ENCODE measurements at places on chromosomes 5 and 9.

DNA sequence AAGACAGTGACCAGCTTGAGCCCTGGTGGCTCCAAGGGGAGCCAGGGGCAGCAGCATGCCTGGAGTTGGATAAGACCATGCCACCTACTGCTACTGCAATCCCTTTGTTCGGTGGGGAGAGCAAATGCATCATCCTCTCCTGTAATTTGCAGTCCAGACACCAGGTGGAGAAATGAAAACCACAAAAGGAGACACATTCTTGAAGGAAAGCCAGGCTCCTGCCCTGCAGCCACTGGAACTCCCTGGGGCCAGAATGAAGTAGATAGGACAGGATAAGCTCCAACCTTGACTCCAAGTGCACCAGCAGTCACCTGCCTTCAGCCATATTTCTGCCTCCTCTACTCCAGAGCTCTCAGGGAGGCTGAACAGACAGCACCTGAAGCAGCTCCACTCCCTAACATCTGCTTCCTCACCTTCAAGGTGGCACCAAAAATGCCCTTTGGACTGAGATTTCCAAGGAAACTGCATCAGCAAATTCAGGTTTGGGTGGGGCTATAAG is 65.1 kb upstream of the IQGAP2 start:
- DNase-seq, result no peak

- DNase-seq, result no peak
Observed at GRCh38 chr5:157444224-157444623, 15.8 kb upstream of the NIPAL4 start.

DNA sequence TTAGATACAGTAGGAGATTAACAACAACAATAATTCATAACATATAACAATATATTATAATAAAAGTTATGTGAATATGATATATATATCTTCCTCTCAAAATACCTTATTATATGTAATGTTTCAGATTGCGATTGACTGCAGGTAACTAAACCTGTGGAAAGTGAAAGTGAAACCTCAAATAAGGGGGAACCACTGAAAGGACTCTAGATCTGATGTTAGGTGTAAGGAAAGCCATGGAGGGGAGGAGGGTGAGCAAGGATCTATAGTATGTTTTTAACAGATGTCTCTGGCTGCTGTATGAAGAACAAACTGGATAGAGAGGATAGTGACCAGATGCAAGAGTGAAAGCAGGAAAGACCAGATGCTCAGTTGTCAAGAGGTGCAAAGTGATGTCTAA is 5.8 kb upstream of the FSTL4 start:
- no peak for DNase-seq

DNA sequence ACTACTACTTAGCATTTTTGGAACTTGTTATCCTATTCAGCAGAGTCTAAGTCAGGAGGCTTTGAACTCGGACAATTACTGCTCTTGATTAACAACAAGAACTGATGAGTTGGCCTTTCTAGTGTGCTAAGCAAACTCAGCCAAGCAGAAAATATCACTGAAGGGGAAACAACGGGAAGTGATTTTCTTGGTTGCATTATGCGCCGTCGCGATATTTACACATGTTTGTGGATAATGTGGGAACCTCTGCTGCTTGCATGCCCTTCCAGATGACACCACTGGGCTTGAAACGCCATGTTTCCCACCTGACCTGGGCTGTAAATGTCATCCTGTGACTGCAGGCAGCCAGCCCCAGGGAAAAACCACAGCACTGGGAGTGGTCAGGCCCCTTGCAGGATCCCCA is 205.5 kb downstream of the PAX5 start:
- no peak for DNase-seq

GRCh38 chr5:54909911-54910870 is 75.2 kb downstream of the ESM1 start:
- DNase-seq, result no peak

- DNase-seq, result no peak
Observed at GRCh38 chr5:173495225-173495904, 121.1 kb downstream of the BOD1 start.

DNA sequence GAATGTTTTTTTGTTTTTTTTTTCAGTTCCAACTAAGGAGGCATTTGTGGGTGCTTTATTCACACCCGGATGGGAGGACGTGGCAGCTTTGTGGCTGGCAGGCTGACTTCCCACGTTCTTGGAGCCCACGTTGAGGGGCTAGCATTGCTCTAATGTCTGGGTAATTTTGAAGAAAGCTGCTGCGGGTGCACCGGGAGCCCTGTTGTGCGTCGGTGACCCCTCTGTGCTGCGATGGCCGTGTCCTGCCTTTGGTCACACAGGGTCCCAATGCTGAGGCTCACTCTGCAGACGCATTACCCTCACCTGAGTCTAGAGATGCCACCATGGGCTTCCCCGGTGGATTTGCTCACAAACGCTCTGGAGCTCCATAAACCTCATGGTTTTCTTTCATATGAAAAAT is 34.2 kb downstream of the NDUFS6 start:
- DNase-seq, result no peak

DNA sequence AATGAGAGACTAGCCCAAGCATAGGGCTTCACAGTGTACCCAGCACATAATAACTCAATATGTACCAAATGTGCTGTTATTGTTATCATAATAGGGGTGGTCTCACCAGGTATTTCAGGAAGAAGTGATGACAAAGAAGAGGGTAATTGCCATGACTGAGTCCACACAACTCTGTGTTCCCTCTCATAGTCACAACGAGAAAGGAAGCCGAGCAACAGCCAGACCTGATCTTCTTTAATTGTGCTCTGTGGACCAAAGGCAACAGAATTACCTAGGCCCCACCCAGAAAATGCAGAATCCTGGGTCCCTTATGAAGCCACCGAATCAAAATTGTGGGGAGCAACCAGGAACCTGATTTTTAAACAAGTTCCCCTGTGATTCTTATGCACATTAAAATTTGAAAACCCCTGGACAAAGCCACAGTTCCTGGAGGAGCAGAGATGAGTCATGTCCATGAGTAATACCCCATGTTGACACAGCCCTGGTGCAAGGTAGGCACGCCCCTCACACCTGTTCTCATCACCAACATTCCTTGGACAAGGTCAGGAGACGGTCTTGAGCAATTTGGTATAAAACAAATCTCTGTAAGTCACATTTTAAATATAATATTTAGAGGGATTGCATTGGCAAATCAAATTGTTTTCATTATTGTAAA is 5.2 kb downstream of the FGF1 start:
- no peak for DNase-seq

GRCh38 chr9:7324152-7324598 is 475.4 kb downstream of the DMAC1 start:
- no peak for DNase-seq

DNA sequence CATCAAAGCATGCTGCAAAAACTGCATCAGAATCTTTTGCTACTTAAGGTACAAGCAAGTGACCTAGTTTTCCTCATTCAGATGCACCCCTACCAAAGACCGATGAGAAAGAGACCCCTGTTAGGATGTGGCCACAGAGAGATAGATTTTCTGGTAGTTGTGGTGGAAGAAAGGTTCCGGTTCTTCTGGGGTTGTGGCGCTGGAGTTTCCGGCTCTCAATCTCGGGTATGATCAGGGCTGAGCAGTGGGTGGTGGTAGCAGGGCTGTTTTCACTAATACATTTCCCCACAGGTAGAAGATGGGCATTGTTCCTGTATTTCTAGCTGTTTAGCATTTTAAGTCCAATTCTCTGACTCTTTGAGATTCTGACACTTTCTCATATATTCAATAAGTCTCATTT is 58.4 kb downstream of the PCSK1 start:
- no peak for DNase-seq

DNA sequence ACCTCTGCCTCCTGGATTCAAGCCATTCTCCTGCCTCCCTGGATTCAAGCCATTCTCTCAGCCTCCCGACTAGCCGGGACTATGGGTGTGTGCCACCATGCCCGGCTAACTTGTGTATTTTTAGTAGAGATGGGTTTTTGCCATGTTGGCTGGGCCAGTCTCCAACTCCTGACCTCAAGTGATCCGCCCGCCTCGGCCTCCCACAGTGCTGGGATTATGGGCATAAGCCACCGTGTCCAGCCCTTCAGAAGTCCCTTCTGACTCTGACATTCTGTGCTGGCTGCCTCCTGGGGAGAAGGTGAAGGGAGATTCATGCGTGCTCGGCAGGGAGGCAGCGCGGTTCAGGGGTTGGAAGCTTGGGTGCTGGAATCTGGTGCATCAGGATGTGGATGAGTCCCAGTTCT is 28.8 kb downstream of the PRRX2 start:
- no peak for DNase-seq

- DNase-seq, result no peak
Observed at GRCh38 chr5:122273696-122274095, 38.3 kb upstream of the SNCAIP start.

- DNase-seq, result no peak
Observed at GRCh38 chr5:56409331-56410190, 176.4 kb upstream of the ANKRD55 start.

GRCh38 chr5:34844999-34845398 is 6.0 kb downstream of the TTC23L start:
- DNase-seq, result no peak

DNA sequence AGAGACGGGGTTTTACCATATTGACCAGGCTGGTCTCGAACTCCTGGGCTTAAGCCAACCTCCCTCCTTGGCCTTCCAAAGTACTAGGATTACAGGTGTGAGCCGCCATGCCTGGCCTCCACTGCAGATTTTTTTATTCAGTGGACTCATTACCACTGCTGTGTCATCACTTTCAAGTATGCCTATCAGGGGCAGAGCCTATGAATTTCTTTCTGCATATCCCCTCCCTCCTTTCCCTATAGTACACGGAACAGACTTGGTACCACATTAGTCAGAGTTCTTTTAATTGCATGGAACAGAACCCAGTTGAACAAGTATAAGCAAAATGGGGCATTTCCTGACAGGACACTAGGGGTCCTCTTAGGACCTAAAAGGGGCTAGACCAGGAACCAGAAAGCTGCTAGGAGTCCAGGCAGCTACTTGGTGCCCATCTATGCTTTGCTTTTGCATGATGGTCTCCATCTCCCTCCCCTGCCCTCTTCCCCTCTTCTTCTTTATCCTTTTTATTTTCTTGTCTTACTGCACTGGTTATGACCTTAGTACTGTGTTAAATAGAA is 5.8 kb downstream of the BSPRY start:
- DNase-seq, result no peak

DNA sequence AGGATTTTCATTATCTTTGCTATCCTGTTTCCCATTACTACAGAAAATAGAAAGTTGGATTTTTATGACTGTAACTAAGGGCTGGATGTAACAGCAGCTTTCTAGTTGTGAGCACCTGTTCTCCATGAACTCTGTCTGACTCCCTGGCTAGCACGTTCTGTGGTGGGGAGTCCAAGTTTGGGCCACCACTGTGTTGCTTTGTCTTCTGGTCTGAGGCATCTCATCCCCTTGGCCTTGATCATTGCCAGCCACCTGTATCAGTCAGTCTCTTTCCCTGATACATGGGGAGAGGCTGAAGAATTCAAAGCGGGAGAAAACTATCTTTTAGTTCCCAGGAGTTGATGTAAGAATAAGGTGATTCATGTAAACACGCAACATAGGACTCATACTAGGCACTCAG is 33.4 kb downstream of the WDR70 start:
- DNase-seq, result no peak

Data from cortex of kidney (tissue), 1 donor.